ENCODE measurements at places on chromosomes 11 and 22. TPM values are rescaled to one million over a fixed set of nuclear protein-coding genes. Genes with fewer than 3 reads are reported as not detected.

Gene SMTNL1
- not detected for polyA plus RNA-seq

Gene WT1
- not detected for polyA plus RNA-seq

Gene B4GALNT4
- polyA plus RNA-seq, result 45.4 TPM

- H3K27ac ChIP-seq, result no peak overlapping the region
- peaks cover 38% of the 10 kb centered on the region for H3K36me3 ChIP-seq
- H3K27me3 ChIP-seq, result no peaks in the 10 kb centered on the region
- no peak for DNase-seq
- peaks cover 20% of the 10 kb centered on the region for H3K4me1 ChIP-seq
These were observed 5.6 kb downstream of the SLC35C1 start for GRCh38 chr11:45810431-45811108.

- H3K27me3 ChIP-seq, result peaks cover 10% of the 10 kb centered on the region
- DNase-seq, result no peak
- H3K4me1 ChIP-seq, result no peaks in the 10 kb centered on the region
- H3K27ac ChIP-seq, result no peak within 1 kb of the TSS
- no peak within 1 kb of the TSS for H3K4me3 ChIP-seq
- no peaks in the 10 kb centered on the region for H3K36me3 ChIP-seq
These were observed at the start of gene KRTAP5-11 for GRCh38 chr11:71582309-71582895. Gene KRTAP5-11, minus strand, starts transcription at chr11:71582875. Its CDS starts 38 bp downstream, at chr11:71582837.

- no peak overlapping the region for H3K27ac ChIP-seq
- H3K4me1 ChIP-seq, result peaks cover 18% of the 10 kb centered on the region
- no peaks in the 10 kb centered on the region for H3K27me3 ChIP-seq
- no peak overlapping the region for H3K4me3 ChIP-seq
- DNase-seq, result no peak
These were observed 707.0 kb downstream of the NTM start for GRCh38 chr11:132077416-132077815.

DNA sequence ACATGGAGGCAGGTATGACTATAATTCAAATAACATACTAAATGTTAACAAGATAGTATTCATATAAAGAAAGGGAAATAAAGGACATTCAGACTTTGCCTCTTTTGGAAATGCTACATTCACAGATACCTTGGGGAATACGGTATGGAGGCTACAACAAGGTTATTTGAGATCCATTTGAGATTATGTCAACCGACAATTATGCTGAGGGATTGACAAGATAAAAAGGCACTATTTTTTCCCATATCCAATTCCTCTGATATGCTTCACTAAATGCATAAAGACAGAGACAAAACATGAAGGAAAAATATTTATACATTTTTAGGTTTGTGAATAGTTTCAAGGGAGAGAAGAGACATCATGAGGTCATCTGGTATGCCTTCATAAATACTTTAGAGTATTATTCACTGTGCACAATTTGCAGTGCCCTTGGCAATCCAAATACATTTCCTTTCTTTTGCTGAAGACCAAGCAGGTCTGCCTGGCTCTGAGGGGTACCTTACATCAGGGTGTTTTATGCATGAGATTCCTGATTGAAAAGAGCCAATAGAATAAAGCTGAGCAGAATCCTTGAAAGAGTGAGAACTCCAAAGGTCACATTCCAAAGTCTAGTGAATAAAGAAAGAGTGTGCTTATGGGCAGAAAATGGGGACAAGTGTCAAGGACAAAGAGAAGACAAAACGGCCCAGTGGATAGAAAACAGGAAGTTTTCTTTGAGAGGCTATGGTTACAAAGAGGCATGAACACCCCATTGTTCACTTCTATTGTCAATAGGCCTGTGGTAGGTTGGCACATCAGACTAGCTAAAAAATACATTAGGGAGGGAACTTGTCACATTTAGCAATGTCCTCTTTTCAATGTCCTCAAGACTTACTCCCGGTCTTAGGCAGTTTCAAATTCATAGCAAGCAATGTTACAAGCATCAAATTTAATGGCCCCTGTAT is 455.8 kb downstream of the LRRC4C start:
- no peak overlapping the region for H3K4me3 ChIP-seq
- H3K4me1 ChIP-seq, result no peaks in the 10 kb centered on the region
- no peak for DNase-seq
- H3K27me3 ChIP-seq, result no peaks in the 10 kb centered on the region
- no peaks in the 10 kb centered on the region for H3K36me3 ChIP-seq
- H3K27ac ChIP-seq, result no peak overlapping the region

DNA sequence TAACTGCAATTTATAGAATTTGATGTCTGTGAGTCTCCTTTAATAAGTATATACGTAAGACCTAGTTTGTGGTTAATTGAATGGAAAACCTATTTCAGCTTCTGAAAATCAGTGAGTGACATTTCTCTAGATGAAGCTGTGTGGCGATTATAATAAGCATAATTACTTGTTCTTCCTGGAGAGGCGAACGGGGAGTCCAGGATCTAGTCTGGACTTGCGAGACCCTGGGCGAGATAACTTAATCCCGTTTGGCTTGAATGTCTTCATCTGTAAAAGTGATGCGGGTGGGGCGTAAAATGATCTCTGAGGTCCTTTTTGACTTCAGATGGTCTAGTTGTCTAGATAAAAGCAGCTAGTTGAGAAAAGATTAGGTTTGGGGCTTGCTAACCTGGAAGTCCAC is 1.1 kb downstream of the PRRG4 start:
- H3K4me3 ChIP-seq, result no peak overlapping the region
- peaks cover 4% of the 10 kb centered on the region for H3K4me1 ChIP-seq
- H3K36me3 ChIP-seq, result no peaks in the 10 kb centered on the region
- peaks cover 45% of the 10 kb centered on the region for H3K27me3 ChIP-seq
- H3K27ac ChIP-seq, result no peak overlapping the region
- no peak for DNase-seq

- H3K36me3 ChIP-seq, result no peaks in the 10 kb centered on the region
- no peaks in the 10 kb centered on the region for H3K27me3 ChIP-seq
- H3K27ac ChIP-seq, result no peak within 1 kb of the TSS
- H3K4me1 ChIP-seq, result no peaks in the 10 kb centered on the region
- H3K4me3 ChIP-seq, result no peak within 1 kb of the TSS
These were observed at the start of gene DRICH1 for GRCh38 chr22:23632178-23632577. Gene DRICH1, minus strand, starts transcription at chr22:23632321. Its CDS starts 298 bp downstream, at chr22:23632023.

DNA sequence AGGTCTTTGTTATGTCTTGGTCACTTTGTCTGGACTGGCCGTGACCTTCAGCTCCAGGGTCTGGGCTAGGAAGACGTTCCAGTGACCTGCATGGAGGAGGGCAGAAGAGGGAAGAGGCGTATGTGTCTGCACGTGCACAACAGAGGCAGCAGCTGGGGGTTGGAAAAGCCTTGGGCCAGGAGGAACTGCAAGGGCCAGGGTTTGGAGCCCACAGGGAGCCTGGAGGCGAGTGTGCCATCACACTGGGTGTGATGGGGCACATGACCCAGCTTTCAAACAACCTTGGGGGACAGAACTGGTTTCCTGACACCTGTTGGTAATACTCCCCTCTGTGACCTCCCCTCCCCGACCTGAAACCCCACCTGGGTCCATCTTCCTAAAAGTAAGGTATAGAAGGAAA is 34.7 kb downstream of the CHRDL2 start:
- H3K4me1 ChIP-seq, result peaks cover 24% of the 10 kb centered on the region
- H3K27me3 ChIP-seq, result no peaks in the 10 kb centered on the region
- no peak for DNase-seq
- H3K4me3 ChIP-seq, result no peak overlapping the region
- no peaks in the 10 kb centered on the region for H3K36me3 ChIP-seq
- H3K27ac ChIP-seq, result peak overlapping the region; percentile 77

GRCh38 chr11:355581-356458 is 13.5 kb upstream of the B4GALNT4 start:
- H3K36me3 ChIP-seq, result no peaks in the 10 kb centered on the region
- peak overlapping the region; percentile 36 for H3K4me3 ChIP-seq
- peak overlapping the region; percentile 99 for H3K27ac ChIP-seq
- DNase-seq, result peak; percentile 94
- peaks cover 8% of the 10 kb centered on the region for H3K4me1 ChIP-seq
